ENCODE measurements at places on chromosomes 12 and 14.

- no peak for DNase-seq
Observed at GRCh38 chr12:56687223-56688128, 608 bp downstream of the PTGES3 start.

DNA sequence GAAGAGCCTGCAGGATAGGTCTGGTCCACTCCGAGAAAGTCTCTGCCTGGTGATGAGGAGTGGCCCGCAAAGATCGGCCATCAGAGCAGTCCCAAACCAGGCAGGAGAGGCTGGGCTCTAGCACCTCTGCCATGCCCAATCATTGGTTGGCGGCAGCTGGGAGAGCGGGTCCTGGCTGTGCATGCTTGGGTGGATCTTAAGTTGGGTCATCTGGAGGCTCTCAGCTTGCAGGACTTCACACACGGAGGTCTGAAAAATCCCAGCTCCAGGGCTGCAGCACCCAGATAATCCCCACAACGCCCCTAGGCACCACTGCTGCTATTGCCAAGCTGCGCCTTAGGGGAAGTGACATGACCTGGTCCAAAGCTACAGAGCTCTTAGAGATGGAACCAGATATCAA, 766.7 kb upstream of the TBX3 start:
- DNase-seq = no peak

GRCh38 chr12:103881261-103881660, 40.2 kb upstream of the NT5DC3 start:
- DNase-seq = no peak

DNA sequence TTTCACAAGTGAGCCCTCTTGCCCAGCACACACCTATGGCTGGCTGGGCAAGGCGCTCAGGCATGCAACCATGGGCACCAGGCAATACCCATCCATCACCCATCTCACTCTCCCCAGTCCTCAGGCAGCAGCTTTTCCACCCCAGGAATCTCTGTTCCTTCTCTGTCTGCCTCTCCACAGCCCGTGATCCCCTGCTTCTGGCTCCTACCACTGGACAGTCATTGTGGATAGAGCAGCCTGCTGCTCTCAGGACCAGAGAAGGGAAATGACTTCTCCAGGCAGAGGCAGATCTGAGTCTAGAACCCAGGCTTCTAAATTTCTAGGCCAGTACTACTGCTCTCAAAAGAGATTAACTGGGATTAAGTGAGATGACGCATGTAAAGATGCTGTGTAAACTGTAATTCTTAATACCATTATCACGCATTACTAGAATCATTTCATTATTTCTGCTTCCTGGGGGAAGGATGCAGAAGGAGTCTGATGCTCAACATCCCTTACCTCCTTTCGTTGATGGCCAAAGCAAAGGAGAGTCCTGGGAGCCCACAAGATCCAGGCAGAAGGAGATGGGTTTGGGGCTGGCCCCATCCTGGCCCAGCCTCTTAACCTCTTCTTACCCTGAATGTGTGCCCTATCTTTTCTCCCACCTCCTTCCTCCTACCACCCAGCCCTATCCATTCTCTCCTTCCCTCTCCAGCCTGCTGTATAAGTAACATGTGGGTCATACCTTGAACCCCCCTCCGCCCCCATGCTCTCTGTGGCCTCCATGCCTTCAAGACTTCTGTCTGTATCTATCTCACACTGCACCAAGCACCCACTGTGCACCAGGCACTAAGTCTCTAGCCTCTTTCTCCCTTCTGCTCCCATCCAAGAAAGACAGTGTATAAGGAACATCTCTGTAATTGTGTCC, 4.8 kb upstream of the AQP5 start:
- DNase-seq = no peak

GRCh38 chr12:30067146-30067545, 283.4 kb upstream of the TMTC1 start:
- peak; percentile 57 for DNase-seq

GRCh38 chr14:53109105-53110041, 43.8 kb downstream of the DDHD1 start:
- peak; percentile 15 for DNase-seq

GRCh38 chr14:90573385-90574105, 176.7 kb downstream of the CALM1 start:
- DNase-seq = no peak

DNA sequence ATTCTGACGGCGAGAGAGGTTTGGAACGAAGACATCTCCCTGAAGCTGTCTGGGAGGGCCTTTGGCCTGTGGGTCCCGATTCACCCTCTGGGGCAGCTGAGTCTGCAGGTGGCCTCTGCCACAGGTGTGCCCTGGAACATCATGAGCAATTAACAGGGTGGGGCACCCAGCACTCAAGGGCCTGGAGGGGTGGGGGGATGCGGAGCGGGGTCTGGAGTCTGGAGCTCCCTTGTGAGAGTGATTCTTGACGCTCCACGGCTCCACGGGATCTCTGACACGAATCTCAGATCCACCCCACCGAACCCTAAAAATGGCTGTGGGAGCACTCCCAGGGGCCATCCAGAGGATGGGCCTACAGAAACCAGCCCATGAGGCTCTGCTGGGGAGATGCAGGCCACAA, 8.3 kb downstream of the ITPK1 start:
- DNase-seq = no peak

DNA sequence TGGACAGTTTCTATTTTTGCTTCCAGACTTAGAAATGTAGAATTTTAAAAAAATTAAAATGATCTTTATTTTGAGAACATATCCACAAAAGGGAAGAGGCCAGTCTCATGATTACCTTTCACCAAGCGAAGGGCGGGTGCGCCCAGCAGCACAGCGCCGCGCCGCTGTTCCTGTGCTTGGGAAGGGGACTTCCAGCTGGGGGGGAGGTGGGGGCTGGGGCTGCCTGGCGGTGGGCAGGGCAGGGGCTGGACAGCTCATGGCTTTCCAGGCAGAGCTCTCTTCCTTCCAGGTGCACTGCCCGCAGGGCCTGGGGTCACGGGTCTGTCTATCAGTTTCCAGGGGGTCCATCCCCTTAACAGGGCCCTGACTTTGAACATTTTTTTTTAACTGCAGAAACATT, 199.9 kb downstream of the TTC7B start:
- DNase-seq = no peak

DNA sequence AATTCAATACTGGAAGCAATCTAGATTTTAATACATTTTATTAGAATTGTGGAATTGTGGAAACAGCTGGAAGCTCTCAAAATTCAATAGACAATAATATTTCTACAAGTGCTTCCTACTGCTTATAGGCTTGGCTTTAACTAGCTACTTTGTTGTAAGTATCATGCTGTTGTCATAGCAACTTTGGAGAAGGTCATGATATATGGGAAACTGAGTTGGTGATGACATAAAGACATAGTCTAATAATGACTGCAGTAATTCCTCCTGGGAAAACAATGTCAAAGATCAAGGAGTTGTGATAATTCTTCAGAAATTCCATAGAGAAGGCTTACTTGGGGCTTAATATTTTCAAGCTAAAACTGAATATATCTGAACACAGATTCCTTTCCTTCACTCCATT, 266.6 kb downstream of the KIF21A start:
- no peak for DNase-seq

Measured in HS-5 (cell line).